Left renal cortex interstitium (tissue), 4 donors: ENCODE measurements at places on chromosomes 11 and 22. TPM values are rescaled to one million over a fixed set of nuclear protein-coding genes. Genes with fewer than 3 reads are reported as not detected.

- DNase-seq: no peak
These were observed 309.9 kb downstream of the GUCY1A2 start for GRCh38 chr11:106708348-106708747.

DNA sequence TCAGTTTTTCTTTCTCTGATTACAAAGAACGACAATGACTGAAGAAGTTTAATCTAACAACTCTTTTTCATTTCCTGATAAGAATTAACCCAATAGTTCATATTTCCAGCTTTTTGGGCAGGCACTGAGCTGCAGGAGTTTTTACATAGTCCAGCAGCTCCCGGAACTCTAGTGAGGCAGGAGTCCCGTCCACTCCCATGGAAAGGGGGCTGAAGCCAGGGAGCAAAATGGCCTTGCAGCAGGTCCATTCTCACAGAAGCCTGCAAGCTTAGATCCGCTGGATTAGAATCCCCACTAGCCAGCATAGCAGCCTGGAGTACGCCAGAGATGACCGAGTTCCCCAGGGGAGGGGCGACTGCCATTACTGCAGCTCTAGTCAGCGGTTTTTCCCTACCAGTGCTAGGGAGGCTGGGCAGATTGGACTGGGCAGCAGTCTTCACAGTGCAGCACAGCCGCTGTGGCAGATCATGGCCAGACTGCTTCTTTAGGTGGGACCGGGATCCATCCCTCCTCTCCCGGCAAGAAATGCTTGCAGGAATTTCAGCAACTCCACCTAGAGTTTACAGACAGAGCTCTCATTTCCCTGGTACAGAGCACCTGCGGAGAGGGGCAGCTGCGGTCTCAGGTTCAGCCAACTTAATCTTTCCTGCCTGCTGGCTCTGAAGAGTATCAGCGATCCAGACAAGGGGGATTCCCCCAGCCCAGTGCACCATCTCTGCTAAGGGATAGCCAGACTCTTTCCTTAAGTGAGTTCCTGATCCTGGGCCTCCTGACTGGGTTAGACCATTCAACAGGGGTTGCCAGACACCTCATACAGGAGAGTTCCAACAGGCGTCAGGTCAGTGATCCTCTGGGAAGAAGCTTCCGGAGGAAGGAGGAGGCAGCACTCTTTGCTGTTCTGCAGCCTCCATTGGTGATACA lies 742 bp upstream of the CASP4 start:
- no peak for DNase-seq

- no peak for DNase-seq
These were observed 72.2 kb downstream of the CSNK2A3 start for GRCh38 chr11:11280826-11281225.

Gene GRIK4
- polyA plus RNA-seq: 1.4 TPM

GRCh38 chr11:118908901-118909618 lies 16.7 kb downstream of the BCL9L start:
- DNase-seq: no peak

- no peak for DNase-seq
These were observed 10.9 kb downstream of the PDGFB start for GRCh38 chr22:39233710-39234471.

Gene RIC3
- 8.6 TPM for polyA plus RNA-seq

Gene OR5AK2
- polyA plus RNA-seq: not detected

- no peak for DNase-seq
These were observed 108.2 kb upstream of the ARHGAP42 start for GRCh38 chr11:100578831-100579311.

Gene ABCC8
- polyA plus RNA-seq: 1.2 TPM

DNA sequence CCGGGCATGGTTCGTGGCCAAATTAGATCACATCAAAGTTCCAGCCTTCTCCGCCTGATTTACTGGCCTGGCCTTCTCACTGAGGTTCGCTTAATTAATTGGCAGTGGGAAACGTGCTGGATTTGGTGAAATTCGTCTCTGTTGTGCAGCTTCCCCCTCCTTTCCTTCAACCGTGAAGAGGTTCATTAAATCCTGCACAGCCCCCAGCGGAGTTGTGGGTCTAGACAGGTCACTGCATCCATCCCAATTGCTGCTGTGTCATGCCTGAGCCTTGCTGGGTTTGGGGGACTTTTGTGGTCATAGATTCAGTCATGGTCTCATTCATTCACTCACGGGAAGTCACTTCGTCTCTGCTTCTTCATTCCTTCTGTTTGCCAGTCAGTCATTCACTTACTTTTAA lies 90.0 kb downstream of the INSC start:
- no peak for DNase-seq

DNA sequence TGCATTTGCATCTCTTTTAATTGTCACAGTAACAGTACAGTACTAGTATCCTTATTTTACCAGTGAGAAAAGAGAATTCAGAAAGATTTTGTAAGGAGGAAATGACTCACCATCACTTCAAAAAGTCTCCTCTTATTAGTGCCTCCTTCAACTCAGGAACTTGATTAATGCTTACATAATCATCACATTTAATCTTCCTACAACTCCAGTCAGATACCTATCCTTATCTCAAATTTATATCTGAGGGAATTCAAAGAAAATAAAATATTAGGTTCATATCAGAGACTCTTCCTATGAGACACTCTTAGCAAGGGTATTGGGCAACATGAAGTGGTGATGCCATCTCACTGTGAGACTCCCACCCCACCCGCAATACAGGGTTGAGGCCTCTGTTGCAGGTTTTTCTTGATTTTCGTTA lies 26.1 kb upstream of the CTSC start:
- DNase-seq: no peak

Gene UCP3
- polyA plus RNA-seq: 1.4 TPM

DNA sequence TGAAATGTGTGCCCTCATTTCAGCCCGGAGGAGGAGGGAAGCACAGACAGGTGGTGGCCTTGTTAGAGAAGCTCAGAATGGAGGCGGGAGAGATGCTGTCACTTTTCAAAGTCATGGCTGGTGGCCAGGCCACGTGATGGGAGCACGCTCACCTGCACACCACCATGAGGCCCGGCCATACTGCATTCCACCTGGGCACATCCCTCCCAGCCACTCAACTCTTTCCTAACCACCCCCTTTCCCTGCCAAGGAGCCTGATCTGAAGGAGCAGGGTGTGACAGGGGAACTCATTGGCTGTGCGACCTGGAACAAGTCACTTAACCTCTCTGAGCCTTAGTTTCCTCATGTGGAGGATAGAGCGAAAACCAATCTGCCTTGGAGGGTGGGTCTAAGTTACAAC lies 364.5 kb downstream of the CTTN start:
- no peak for DNase-seq

- no peak for DNase-seq
These were observed 118.6 kb upstream of the C11orf87 start for GRCh38 chr11:109303342-109303741.

Gene YAP1
- polyA plus RNA-seq: 182 TPM

- DNase-seq: no peak
These were observed 3.7 kb upstream of the RPS6KA4 start for GRCh38 chr11:64355078-64355940.

DNA sequence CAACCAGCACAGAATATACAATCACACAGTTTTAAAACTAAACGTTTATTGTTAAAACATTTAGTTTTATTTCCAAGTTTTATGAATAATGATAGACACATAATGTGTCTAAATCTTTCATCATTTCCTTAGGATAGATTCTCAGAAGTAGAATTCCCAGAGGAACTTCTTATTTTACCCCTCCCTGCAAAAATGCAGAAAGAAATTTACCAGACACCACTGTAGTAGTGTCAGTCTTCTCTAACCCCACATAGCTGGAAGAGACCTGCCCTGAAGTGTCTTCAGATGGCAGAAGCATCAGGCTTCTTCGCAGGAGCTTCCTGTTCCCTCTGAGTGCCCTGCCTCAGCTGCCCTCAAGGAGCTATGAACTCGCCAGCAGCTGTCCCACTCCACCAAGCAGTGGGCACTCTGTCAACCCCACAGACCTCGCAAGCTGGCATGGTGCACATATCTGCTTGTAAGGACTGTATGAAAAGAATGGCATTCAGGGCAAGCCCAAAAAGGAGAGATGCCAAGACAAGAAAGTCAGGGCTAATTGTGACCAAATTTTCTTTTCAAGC lies 28.5 kb upstream of the PAK1 start:
- DNase-seq: no peak

DNA sequence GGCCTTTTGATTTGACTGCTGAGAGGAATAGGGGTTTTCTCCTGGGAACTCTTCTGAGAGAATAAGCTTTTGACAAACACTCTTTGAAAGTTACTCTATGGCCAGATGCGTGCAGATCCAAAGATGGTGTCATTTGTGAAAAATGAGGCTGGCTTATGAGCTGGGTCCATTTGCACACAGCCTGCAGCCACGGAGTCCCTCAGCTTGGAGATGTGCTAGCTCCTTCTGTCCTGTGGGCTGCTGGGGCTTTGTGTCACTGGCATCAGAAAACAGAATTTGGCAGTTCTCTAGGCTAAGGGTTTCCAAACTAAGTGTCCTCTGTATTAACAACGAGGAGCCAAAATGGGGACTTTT lies 702.4 kb downstream of the NTM start:
- no peak for DNase-seq

DNA sequence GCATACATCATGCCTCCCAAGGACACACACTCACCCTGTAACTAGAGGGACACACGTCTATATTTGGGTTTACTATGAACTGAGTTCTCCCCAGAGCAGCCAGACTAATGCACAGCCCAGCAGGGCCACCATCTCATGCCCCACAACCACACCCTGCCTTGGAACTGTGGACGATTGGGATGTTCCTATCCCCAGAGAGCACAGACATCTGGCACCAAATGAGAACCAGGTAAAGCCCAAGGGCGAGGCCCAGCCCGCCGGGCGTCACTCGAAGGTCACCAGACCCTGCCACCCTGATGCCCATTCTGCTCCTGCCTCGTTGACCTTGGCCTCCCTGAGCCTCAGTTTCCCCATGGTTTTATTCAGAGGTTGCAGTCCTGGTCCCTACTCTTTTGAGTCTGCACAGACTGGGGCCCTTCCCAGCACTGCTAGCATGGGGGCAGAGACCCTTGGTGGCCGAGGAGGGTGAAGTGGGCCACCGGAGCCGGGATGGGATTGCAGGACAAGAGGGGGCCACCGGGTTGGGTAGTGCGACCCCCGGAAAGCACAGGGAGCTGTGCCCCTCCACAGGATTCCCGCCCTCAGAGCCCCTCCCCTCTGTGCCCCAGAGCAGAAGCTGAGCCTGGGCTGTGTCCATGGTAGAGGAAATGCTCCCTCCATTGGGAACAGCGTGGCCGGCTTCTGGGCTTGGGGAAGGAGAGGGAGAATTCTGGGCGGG lies 56.8 kb downstream of the IGLL5 start:
- no peak for DNase-seq

DNA sequence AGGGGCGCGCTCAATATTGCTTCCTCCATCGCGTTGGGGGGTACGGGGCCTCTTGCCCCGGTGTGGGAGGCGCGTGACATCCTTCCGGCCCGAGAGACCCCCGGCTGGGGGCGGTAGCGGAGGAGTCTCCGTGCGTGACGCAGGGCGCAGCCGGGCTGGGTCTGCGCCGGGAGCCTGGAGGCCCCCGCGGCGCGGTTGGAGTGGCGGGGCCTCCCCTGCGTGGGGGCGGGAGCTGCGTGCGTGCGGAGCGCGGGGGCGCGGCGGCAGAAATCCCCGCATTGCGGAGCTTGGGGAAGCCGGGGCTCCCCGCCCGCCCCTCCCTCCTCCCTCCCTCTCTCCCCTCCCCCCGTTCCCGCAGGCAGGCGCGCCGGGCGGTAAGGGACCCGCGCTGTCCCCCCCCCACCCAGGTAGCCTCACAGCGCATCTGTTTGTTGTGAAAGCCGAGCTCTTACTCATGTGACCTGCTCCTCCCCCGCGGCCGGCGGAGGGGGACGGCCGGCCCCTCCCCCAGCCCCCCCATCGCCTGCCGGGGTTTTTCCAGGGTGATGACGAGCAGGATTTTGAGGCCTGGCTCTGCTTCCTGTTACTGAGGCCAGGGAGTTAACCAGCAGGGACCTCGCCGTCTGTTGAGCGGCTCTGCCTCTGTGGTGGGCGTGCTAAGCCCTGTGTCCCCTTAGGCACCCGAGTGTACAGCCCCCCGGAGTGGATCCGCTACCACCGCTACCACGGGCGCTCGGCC lies 1.6 kb downstream of the PIM3 start:
- DNase-seq: no peak

GRCh38 chr11:75537740-75538139 lies 12.0 kb upstream of the GDPD5 start:
- DNase-seq: no peak

DNA sequence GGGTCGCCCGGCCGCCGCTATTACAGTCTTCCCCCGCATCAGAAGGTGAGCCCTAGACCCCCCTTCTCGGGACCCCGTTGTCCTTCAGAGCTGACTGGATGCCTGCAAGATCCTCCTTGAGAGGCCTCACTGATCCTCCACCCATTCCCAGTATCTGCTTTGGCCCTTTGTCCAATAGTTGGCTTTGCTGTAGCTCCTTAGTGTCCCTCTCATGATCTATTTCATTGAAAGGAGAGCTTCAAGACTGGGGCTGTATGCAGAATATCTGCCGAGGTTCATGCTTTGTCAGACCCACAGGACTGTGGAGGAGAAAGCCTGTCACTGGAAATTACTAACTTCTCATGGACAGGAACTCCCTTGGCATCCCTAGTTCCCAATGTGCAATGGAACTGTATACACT lies 499 bp downstream of the DLAT start:
- DNase-seq: peak; percentile 7

DNA sequence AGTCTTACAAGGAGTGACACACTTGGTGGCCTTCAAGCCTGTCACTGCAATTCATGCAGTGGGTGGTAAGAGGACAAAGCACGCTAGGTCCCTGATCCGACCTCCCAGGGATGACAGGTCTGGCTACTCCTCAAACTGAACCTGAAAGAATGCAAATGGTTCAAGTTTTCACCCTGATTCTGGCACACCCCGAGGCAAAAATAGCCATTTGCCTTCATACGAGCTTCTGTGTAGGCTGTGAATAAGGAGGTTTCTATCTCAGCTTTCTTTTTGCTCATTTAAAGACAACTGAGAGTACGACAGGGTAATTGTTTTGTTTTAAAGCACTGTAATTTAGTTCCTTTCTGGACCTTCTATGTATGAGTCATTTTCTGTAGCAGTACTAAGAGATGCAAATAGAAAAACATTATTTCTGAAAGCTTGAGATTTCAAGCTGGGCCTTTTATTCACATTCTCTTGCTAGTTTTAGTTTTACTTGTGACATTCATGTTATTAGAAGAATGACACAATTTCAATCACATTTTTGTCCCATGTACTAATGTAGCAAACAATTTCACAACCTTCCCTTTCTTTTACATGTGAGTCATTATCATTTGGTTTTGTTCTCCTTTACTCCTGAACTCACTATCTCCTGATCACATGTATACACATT lies 56.6 kb upstream of the FDX1 start:
- no peak for DNase-seq

GRCh38 chr11:86374069-86374468 lies 618 bp upstream of the CCDC81 start:
- no peak for DNase-seq

Gene CCDC116
- polyA plus RNA-seq: 0.62 TPM

Gene PHOX2A
- polyA plus RNA-seq: not detected

GRCh38 chr22:41524809-41525449 lies 19.3 kb downstream of the POLR3H start:
- DNase-seq: no peak

DNA sequence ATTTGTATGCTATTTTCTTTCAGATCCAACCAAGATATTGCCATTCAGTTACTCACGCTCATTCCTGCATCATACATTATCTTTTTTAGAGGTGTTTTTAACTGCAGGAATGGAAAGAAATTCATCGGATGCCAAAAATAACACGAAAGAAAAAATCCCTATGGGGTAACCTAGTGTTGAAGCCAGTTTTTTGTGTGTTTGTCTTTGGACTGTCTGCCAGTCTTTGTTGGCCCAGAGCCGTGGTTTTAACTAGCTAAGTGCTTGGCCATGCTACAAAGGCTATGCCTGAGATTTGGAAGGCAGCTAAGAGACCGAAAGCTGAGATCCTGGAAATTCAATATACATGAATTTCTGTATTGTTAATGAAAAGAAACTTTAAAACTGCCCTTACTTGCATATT lies 309.8 kb upstream of the CNTN5 start:
- no peak for DNase-seq
